ENCODE measurements at places on chromosomes 3 and 15.

DNA sequence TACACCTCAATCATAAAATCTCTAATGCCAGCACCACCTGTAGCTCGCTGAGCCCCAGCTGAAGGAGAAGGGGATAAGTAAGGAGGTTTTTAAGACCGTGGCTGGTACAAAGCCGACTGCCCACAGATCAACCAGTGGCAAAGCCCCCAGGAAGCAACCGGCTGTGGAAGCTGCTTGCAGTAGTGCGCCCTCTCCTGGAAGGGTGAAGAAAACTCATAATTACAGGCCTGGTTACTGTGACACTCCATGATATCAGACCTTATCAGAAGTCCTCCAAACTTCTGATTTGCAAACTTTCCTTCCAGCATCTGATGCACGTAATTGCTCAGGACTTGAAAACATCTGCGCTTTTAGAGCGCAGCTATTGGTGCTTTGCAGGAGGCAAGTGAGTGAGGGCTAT, 63.1 kb upstream of the MCTP2 start:
- DNase-seq, result no peak

DNA sequence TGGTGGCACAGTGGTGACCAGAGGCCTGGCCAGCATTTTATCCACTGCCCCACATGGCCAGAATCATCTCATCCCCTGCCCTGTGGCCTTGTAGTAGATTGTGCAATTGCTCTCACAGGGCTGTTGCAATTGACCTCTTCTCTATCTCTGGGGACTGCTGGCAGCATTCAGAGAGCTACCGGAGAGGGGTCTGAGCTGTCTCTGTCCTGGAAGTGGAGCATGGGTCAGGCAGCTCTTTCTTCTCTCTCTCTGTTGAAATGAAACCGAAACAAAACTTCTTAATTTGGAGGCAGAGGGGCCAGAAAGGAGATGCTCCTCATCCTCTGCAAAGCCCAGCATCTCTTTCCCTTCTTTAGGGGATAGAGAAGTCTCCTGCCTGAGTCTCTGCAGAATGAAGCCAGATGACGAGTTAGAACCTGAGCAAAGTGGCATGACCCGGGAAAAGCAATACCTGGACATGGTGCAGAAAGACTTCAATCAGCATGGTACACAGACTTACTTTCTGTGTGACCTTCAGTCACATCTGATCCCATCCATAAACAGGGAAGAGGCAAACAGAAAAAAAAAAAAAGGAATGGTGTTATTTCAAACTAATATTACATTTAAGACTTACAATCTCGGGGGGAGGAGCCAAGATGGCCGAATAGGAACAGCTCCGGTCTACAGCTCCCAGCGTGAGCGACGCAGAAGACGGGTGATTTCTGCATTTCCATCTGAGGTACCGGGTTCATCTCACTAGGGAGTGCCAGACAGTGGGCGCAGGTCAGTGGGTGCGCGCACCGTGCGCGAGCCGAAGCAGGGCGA, 144.5 kb upstream of the BCL6 start:
- no peak for DNase-seq

GRCh38 chr3:170331143-170331542, 26.4 kb upstream of the SKIL start:
- no peak for DNase-seq

DNA sequence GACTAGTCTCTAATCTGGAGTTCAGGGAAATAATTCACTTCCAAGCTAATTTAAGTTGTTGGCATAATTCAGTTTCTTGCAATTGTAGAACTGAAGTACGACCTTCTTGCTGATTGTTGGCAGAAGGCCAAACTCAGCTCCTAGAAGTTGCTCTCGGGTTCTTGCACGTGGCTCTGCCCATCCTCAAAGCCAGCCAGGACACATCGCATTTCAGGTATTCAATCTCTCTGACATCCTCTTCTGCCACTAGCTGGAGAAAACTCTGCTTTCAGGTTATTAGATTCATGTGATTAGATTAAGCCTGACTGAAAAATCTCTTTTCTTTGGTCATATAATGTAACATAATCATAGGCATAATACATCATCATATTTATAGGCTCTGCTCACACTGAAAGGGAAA, 362.0 kb downstream of the ZPLD1 start:
- no peak for DNase-seq

DNA sequence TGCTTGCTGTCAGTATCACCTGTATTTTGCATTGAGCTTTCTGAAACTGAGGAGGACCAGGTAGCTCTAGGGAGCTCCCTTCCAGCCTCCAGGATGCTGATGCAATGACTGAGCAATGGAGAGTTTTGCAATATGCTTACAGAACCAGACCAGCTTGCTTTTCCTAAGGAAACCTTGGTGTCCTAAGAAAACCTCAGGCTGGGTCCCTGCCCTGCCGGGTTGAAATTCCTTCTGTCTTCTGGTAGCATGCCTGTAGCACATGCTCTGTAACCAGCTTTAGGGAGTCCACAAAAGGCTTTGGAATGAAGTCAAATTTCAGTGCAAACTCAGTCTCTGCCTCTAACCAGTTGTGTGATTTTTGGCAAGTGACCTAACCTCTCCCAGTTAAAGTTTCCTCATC, 65.8 kb upstream of the GSK3B start:
- DNase-seq, result no peak

DNA sequence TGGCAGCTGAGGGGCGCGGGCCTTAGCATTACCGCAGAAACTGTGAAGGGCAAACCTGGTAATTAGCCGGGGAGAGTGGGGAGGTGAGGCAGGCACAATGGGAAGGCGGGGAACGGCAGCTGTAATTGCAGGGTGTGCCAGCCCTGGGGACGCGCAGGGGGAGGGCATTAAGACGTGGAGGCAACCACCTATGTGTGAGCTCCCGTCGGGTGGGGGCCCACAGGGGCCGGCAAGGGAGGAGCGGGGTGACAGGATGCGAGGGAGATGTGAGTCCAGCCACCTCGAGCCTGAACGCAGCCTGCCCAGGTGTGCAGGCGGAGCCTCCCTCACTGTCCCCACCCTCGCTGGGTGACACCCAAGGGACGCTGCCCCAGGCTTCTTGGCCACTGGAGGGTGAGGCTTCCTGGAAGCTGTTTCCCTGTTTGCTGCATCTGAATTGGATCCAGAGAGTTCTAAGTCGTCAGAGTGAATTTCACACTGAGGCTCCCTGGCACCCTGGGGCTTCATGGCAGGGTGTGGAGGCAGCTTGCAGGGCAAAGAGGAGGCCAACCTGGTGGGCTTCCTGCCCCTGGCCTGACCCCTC, 130.6 kb upstream of the MEF2A start:
- DNase-seq, result peak; percentile 56

GRCh38 chr15:87736401-87736800, 520.1 kb downstream of the NTRK3 start:
- DNase-seq, result no peak

DNA sequence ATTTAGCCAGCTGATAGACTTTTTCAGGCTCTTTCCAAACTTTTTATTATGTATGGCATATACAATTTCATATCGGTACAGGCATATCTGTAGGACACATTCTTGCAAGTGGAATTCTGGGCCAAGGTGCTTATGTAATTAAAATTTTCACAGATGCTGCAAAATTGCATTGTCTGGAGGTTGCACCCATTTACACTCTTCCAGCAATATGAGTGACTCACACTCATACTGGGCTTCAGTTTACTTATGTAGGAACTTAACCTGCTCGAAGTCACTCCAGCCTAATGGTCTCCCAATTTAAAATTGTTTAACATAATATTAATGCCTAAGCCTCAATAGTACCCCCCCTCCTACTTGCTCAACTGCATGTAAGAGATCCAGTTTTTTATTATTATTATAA, 11.2 kb upstream of the SEC62 start:
- DNase-seq, result no peak

- DNase-seq, result no peak
These were observed 907.4 kb downstream of the NTRK3 start for GRCh38 chr15:87349181-87349580.

- DNase-seq, result no peak
These were observed 121.5 kb downstream of the IGF1R start for GRCh38 chr15:98769867-98770266.

Data from activated CD8-positive, alpha-beta memory T cell treated with anti-CD3 and anti-CD28 coated beads for 24 hours (primary cell).